ENCODE measurements at places on chromosomes 12 and 14.

GRCh38 chr12:105107171-105107493, 399 bp upstream of the WASHC4 start:
- DNase-seq, result no peak

DNA sequence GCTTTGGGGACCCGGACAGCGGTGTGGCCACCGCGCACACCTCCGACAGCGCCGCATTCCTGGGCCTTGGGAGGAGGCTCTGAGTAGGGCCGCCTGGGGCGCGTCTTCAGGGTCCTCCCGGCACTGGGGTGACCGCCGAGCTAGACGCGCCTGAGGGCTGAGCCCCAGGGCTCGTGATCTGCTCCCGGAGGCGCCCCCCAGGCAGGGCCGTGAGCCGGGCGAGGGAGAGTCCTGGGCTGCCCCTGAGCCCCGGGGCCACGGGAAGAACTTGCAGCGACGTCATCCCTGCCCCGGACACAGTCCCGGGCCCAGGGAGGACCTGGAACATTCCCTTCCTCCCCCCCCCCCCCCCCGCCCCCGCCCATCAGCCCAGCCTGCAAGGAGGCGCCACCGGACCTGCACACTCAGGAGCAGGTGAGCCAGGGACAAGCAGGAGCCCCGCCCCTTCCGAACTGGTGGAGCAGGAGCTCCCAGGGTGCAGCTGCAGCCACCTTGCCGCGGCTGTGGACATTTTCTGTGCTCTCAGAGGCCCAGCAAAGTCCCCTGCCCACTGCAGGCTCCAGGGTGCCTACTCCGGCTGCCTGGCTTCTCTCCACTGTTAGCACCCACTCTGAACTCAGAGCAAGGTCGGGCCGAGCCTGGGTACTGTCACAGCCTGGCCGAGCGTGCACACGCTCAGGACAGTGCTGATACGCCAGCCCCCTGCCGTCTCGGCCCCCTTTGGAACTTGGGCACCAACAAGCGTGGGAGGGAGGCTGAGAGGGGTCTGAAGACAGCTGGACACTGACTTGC, 50.7 kb downstream of the A2M start:
- no peak for DNase-seq

- no peak for DNase-seq
Measured at GRCh38 chr14:92507174-92507768, 6.3 kb upstream of the RIN3 start.

- no peak for DNase-seq
Measured at GRCh38 chr12:118345355-118345754, 27.4 kb downstream of the TAOK3 start.

GRCh38 chr12:68367903-68368302, 35.7 kb upstream of the MDM1 start:
- no peak for DNase-seq

DNA sequence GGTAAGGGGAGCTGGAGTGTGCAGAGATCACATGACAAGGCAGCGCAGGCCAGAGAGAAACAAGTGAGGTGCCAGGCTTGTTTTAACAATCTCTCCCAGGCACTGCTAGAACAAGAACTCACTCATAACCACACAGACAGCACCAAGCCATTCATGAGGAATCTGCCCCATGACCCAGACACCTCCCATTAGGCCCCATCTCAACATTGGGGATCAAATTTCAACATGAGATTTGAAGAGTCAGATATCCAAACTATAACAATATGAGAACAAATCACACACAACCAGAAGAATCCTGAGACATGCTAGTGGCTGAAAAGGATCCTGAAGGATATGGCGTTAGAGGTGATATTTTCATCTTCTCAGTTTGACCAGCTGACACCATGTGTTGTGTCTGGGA, 21.9 kb downstream of the OR6J1 start:
- no peak for DNase-seq

DNA sequence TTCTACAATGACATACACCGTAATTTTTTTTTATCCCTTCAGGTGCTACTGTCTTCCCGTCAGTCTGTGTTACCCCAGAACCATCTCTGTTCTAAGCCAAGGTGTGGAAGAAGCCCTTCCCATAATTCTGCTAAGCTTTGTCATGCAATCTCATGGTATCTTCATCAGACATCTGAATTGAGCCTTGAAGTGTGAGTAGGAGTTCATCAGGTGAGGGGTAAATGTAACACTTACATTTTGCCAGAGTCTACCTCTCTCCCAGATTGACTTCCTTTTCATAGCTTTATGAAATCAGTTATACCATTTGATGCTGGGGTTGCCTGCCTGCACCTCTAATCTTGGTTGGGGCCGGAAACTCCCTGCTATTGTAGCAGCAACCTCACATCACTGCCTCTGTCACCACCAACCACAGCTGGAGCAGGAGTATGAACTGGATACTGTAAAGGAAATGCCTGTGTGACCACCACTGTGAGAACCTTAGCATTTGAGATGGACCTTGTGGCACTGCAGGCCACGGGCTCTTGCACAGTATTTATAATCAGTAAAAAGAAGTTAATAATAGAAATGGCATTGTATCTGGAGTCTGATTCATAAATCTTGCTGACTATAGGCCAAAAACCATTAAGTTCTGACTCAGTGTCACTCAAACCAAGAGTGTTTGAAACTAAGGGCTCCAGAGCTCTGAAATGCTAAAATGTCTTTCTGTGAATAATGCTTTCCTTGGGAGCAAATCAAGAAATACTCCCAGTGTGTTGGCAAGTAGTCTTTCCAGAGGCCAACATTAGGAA, 58.7 kb upstream of the STK38L start:
- DNase-seq, result peak; percentile 3

GRCh38 chr14:105255021-105255507, 6.7 kb downstream of the BTBD6 start:
- DNase-seq, result no peak

GRCh38 chr12:56361487-56362129, 1.0 kb downstream of the APOF start:
- no peak for DNase-seq

DNA sequence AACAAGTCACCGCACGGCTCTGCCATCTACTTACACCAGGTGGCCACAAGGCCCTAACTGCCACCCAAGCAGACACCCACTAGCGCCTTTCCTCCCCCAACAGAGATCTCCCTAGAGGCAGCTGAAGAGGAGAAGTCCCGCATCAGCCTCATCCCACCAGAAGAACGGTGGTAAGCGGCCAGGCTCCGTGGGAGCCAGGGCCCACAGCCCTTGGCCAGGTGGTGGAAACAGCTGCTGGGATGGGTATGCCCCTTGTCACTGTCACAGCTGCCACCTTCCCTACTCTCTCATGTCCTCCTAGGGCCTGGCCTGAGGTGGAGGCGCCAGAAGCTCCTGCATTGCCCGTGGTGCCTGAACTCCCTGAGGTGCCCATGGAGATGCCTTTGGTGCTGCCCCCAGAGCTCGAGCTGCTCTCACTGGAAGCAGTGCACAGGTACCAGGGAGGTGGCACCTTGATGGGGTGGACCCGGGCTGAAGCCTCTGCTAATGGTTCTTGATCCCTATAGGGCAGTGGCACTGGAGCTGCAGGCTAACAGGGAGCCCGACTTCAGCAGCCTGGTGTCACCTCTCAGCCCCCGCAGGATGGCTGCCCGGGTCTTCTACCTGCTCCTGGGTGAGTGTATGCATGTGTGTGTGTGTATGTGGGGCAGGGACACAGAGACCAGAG, 7.5 kb downstream of the REC8 start:
- no peak for DNase-seq

DNA sequence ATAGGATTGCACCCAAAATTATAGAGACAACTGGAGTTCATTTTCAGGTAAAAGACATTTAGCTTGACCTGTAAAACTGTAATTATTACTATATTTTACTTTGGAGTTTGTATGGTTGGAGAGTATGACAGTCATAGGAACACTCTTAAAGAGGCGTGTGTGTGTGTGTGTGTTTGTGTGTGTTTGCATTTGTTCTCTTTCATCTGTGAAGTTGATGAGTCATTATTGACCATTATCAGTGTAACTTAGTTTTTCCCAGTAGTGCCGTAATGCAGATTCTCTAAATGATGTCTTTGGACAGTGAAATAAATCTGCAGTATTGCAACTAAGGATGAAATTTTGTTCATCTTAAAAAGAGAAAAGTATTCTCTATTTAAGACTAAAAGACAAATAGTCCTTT, 13.0 kb downstream of the WASHC4 start:
- no peak for DNase-seq

GRCh38 chr12:117127933-117128823, 29.0 kb upstream of the TESC start:
- DNase-seq, result no peak

- no peak for DNase-seq
Measured at GRCh38 chr12:4648104-4648500, 749 bp downstream of the AKAP3 start.

DNA sequence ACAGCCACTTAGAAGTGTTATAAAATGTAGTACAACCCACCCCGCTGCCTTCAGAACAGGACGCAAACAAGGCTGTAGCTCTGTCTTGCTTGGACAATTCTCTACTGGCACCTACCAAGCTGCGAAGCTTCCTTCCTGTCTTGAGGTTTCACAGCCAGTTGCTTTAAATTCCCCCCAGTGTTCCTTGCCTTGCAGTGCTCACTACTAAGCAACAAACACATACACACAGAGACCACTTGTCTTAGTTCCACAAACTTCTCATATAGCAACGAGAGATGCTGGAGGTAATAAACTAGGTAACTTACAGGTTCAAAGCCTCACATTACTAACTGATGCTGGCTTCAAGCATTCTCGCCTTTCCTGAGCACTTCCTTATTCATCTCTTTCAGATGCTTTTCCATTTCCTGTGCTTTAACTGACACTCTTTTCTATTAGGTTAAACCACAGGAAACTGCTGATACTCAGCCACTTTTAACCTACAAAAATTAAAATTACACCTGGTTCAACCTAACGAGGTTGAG, 91.5 kb upstream of the PTGDR start:
- DNase-seq, result peak; percentile 56

DNA sequence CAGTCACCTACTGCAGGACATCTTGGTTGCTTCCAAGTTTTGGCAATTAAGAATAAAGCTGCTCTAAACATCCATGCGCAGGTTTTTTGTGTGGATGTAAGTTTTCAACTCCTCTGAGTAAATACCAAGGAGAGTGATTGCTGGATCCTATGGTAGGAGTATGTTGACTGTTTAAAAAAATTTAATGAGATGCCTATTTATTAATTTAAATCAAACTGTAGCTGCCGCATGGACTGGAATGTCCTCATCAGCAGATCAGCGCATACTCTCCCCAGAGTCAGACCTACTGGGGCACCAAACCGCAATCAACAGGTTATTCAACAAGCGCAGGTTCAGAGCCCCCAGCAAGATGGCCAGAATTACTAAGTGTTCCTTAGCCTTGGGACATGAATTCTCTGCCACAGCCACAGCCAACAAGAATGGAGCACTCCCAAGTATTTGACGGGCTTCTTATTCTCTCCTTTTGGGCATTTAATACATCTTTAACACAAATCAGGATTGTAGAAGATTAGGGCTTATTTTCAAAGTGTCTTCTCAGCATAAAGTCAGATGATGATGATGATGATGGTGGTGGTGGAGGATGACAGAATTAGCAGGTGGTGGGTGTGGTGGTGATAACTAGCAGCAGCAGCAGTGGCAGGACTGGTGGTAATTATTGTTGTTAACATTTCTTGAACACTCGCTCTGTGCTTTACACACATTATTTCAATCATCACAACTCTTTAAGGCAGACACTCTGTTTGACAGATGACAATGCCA, 170.7 kb downstream of the CHST11 start:
- DNase-seq, result no peak

GRCh38 chr12:69204191-69204590, 35.2 kb upstream of the CPSF6 start:
- DNase-seq, result no peak

GRCh38 chr14:67622675-67623074, 3.0 kb downstream of the ARG2 start:
- no peak for DNase-seq

DNA sequence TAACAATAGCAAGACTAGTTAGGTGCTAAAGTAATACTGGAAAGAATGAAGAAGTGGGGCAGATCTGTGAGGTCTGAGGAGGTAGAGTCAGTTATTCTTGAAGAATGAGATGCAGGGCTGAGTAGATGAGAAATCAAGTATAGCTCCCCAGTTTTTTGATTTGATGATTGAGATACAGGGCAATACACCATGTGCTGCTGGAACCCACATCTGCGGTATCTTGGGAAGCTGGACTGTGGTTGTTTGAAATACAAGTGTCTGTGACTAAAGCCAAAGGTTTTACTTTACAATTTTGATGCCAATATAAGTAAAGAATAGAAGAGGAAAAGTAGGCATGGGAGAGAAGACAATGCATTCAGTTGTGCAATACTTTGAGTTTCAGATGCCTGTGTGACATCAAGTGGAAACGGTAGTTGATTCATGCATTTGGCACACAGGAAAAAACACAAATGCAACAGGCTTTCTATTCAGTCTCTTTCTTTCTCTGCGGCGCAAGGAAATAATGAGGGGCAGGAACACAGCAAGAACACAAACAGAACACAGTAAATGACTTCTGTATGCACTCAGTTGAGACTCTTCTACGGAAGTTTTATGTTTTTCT, 190.2 kb upstream of the SLC38A2 start:
- DNase-seq, result no peak

DNA sequence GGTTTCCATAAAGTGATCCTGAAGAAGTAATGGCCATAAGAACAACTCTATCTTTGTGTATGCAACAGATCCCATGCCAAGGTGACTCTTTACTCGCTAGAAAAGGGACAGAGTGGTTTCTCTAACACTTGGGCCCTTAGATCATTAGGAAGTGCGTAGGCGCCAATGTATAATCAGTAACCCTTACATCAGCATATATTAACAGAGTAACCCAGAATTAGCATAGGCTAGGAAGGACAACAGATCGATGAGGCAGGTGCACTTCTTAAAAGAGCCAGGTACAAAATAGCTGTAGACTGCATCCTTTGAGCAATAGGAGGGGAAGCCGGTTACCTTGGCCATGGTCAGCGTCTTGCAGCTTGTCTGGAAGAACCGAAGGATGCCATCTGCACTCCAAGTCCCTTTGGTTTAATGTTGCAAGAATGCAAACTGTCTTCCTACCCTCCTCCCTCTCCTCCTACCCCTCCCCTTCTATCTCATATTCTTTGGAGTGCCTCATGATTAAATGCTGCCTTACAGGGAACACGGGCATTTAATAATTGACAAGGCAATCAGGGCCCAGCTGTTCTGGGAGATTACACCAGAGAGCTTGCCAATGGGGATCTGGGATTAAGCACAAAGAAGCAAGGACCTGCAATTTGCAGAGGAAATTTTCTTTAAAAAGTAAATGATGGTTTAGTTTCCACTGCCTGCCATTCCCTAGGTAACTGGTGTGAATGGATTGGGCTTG, 8.0 kb downstream of the GSG1 start:
- no peak for DNase-seq

- no peak for DNase-seq
Measured at GRCh38 chr12:127774828-127775227, 492.1 kb upstream of the TMEM132C start.

GRCh38 chr12:56679883-56680575, 8.1 kb downstream of the PTGES3 start:
- no peak for DNase-seq

Data from effector memory CD8-positive, alpha-beta T cell (primary cell).